T47D (cell line): ENCODE measurements at places on chromosomes 7 and 10.

DNA sequence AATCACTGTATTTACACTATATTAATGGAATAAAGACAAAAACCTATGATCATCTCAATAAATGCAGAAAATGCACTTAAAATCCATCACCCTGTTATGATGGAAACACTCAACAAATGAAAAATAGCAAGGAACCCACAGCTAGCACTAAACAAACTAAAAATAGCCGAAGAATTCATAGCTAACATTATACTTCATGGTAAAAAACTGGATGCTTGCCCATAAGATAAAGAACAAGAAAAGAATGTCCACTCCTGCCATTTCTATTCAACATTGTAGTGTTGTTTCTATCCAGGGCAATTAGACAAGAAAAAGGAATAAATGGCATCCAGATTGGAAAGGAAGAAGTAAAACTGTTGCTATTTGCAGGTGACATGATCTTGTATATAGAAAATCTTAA lies 142.1 kb downstream of the STK31 start:
- no peak for DNase-seq

- no peak for DNase-seq
Measured at GRCh38 chr7:87575521-87575920, 25.2 kb downstream of the ABCB1 start.

DNA sequence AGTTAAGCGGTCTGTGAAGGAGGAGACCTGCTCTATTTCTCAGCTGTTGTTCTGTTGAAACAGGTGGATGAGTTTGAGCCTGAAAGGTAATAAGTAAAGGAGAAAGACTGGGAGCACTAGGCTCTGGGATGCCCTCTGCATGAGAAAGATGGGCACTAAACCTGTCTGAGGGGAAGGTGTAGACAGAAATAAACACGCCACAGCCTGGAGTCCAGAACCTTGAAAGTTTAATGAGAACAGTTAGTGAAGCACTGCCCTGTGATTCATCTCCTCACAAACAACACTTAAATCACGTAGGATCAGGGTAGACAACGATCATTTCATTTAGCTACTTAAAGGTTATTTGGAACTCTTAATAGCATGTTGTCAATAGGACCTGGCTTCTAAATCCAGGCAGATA lies 193.1 kb downstream of the PHTF2 start:
- no peak for DNase-seq

DNA sequence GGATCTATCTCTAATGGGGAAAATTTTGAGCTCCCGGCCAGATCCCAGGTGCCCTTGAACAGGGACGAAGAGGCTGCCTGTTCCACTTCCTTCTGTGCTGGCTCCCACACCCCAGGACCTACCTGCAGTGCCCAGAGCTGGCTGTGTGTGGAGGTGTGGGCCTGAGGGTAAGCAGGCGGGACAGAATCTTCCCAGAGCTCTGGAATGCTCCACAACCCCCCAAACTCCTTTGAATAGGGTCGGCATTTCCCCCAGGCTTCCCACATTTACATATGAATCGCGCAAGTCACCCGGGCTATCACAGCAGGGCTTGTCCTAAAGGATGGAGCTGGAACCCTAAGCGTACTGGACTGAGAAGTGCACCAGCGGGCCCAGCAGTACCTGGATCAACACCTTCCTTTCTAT lies 95.9 kb downstream of the DNMBP start:
- DNase-seq = no peak

DNA sequence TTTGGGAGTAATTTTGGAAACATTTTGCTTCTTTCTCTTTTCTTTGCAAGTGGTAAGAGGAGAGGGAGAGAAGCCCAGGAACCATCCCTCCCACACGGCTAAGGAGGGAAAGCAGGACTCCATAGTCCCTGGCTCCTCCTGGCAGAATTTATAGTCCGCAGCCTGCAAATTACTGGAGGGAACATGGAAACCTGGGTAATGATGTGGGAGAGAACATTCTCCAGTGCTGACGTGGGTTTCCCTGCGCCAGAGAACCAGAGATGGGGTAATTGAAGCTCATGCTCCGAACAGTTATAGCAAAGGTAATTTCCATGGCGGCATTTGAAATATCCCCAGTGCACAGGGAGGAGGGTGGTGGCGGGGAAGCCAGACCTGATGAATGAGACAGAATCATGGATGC lies 320.4 kb downstream of the RPS24 start:
- no peak for DNase-seq

DNA sequence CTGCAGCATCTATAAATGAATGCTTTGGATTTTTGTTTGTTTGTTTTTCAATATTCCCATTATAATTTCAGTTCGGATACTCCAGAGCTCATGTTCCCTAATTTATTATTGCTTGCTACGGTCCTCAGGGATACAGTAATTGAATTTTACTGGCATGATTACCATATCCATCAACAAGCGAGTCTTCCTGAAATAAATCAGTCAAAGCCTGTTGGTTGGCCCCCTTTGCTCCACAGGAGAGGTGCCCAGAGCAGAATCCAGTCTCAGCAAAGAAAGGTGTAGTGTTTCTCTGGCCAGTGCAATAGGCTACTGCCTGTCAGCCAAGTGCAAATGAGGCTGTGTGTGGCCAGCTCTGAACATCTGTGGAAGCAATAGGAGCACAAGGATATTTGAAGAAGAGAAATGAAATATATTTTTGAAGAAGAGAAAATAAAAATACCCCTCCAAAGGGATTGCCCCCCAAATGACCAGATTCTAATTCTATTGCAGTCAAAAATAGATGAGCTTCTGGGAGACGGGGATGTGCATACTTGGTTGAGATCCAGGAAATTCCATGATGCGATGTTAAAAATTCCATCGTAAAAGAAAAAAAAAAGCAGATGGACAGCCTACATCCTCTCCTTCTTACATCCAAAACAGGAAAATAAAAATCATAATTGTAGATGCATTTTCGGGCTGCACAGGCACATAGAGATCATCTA lies 18.1 kb downstream of the TRIL start:
- no peak for DNase-seq

- DNase-seq = no peak
Measured at GRCh38 chr7:94375691-94376090, 19.0 kb upstream of the COL1A2 start.

DNA sequence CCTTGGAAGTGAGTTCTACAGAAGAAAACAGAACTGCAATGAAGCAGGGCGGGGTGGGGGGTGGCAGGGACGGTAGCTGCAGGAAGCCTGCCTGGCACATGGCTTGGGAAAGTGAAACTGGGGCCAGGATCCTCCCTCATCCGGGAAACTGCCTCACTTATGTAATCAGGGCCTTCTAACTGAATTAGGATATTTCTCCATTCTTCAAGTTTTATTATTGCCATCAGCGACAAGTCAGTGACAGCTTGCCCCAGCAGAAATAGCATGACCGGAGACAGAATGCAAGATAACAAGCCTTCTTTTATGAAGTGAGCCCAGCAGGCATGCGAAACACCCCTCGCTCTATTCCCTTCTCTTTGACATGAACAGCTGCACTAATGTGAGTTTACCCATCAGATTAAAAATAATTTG lies 77.5 kb upstream of the CACUL1 start:
- peak; percentile 66 for DNase-seq

GRCh38 chr10:10432296-10433035 lies 585.2 kb upstream of the CELF2 start:
- no peak for DNase-seq

DNA sequence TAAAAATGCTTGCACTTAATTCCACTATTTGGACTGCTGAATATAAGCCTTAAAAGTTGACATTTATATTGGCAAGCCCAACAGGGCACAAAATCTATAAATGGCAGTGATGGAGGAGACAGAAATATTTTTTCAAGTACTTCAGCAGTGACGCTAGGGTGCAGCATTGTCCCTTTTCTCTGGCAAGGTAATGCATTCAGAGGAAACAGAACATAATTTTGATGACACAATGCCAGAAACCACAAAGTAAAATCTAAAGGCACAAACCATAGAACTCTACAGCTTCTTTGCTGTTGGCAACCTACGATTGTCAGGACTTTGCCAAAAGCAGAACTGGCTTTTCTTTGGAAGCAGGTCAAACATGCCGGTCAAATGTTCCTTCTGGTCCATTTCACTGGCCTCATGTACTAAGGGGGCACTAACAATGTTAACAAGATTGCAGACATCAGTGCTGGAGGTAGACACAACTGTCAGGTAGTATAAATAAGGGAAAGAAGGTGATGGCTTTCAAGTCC lies 30.9 kb upstream of the FAM133B start:
- DNase-seq = peak; percentile 13

- DNase-seq = peak; percentile 42
Measured at GRCh38 chr10:18214691-18215563, 74.7 kb downstream of the CACNB2 start.

DNA sequence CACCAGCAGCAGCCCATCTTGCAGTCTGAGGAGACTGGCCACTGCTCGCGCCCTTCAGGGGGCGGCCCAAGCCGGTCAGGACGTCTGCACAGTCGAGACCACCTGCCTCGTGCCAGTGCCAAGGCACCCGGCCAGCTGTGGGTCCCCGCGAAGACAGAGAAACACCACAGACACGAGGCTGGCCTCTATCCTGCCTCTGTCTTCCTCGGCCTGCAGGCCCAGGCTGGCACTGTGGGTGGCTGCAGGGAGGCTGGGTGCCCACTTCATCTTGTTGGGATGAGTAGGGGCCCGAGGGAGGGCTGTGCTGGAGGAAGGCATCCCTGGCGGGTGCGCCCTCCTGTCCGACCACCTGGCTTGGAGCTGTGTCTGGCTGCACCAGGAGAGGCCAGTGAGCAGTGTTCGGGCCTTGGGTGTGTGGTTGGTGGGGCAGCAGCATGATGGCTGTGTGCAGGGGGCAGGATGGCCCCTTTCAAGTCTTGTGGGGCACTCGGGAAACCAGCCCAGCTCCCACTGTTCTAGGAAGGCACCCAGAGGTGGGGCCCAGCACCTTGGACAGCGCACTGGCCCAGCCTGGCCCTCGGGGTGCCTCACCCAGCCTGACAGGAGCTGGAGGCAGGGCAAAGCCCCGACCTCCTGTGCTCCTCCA lies 7.3 kb downstream of the DPYSL4 start:
- peak; percentile 62 for DNase-seq

- DNase-seq = no peak
Measured at GRCh38 chr7:87173471-87173870, 21.2 kb downstream of the DMTF1 start.
